Naive B cell (primary cell): ENCODE measurements at places on chromosomes 2 and 18.
A peak's percentile ranks its signal among the peaks of the same experiment; 100 is the strongest.

GRCh38 chr2:204871231-204871953 lies 326.1 kb downstream of the PARD3B start:
- H3K27me3 ChIP-seq = no peaks in the 10 kb centered on the region
- DNase-seq = no peak
- no peaks in the 10 kb centered on the region for H3K36me3 ChIP-seq
- H3K4me3 ChIP-seq = no peak overlapping the region
- H3K4me1 ChIP-seq = no peaks in the 10 kb centered on the region

GRCh38 chr2:137339051-137339450 lies 573.7 kb downstream of the THSD7B start:
- no peaks in the 10 kb centered on the region for H3K27me3 ChIP-seq
- H3K27ac ChIP-seq = no peak overlapping the region

GRCh38 chr2:183840061-183840584 lies 715.9 kb downstream of the NUP35 start:
- H3K27me3 ChIP-seq = no peaks in the 10 kb centered on the region
- H3K4me3 ChIP-seq = no peak overlapping the region
- H3K36me3 ChIP-seq = no peaks in the 10 kb centered on the region
- peak overlapping the region; percentile 32 for H3K27ac ChIP-seq

DNA sequence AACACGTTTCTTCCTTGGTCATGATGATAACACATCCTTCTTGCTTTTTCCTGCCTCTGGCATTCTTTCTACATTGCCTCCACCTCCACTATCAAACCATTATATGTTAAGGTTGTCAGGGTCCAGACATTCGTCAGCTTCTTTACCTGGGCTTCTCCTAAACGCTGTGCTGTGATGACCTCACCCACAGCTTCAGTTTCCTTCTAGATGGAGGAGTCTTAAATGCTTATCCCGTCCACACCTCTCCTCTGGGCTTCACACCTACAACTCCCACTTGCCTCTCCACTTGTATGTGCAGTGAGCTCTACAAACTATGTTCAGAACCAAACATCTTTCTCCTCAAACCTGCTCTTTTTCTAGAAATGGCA lies 666 bp upstream of the STAT1 start:
- no peak overlapping the region for H3K27ac ChIP-seq
- no peaks in the 10 kb centered on the region for H3K27me3 ChIP-seq
- DNase-seq = no peak

- H3K4me3 ChIP-seq = no peak overlapping the region
- no peaks in the 10 kb centered on the region for H3K4me1 ChIP-seq
- H3K36me3 ChIP-seq = no peaks in the 10 kb centered on the region
Measured at GRCh38 chr2:180520921-180521581, 459.4 kb upstream of the UBE2E3 start.

DNA sequence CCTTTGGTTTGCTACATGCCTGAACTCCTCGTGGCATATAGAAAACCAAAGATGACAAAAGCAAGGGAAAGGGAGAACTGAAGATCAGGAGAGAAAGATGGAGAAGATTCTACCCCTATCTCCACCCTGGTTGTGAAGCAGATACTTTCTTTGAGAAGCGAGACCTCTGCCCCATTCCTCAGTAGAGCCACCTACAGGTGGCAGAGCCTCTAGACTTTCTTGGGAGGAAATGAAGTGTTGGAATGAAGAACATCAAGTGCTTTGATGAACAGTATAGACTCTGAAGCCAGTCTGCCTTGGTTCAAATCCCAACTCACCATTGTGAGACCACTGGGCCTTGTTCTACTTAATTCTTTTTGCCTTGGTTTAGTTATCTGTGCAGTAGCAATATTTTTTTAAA lies 348.8 kb upstream of the ETAA1 start:
- no peaks in the 10 kb centered on the region for H3K27me3 ChIP-seq
- no peak for DNase-seq
- H3K4me3 ChIP-seq = no peak overlapping the region
- no peaks in the 10 kb centered on the region for H3K36me3 ChIP-seq
- no peaks in the 10 kb centered on the region for H3K4me1 ChIP-seq

DNA sequence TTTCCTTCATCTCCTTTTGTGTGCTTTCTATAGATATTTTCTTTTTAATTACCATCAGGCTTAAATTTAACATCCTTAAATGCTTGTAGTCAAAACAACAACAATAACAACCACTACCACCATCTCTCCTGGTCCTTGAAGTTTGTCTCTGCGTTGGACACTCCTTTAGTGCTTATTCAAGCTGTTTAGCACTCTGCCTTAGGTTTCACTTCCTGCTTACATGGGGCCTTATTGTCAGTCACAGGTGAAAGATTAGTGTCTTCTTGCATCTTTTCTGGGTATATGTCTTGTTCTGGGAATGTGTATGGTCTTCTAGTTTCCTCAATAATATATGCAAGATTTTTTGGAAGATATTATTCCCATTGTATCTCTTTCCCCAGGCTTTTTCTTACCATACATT lies 240.1 kb upstream of the NXPH2 start:
- H3K4me3 ChIP-seq = no peak overlapping the region
- DNase-seq = no peak
- H3K4me1 ChIP-seq = no peaks in the 10 kb centered on the region
- H3K27me3 ChIP-seq = no peaks in the 10 kb centered on the region
- no peak overlapping the region for H3K27ac ChIP-seq

GRCh38 chr2:37570773-37571586 lies 100.5 kb downstream of the CDC42EP3 start:
- H3K4me3 ChIP-seq = no peak overlapping the region
- peaks cover 7% of the 10 kb centered on the region for H3K36me3 ChIP-seq
- H3K4me1 ChIP-seq = peaks cover 5% of the 10 kb centered on the region

DNA sequence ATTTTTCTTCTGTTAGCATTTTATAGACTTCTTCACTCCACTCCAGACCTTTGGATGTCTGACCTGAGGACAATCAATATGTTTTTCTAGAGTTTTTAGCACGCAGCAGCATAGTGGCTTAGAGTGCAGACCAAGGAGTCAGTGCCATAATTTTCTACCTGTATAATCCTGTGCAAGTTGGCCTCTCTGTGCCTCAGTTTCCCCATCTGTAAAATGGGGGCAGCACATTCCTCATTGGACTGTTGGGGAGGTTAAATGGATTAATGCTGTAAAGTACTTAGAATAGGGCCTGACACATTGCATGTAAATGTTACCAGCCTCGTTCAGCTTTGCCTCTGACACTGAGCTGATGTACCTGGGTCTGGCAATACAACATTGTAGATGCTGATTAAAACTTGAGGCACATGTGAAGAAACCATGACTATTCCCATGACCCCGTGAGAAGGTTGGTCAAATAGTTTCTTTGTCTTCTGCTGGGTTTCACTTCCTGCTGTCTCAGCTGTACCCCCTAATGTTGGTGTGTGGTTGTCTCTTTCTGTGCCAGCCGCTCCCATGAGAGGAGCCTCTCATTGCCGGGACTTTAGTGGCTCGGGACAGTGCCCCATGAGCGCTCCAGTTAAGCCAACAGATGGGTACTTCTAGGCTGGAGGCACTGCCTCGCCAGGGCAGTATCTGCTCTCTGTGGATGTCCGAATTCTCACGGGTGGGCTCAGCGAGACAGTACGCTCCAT lies 125.3 kb downstream of the SH3RF3 start:
- no peaks in the 10 kb centered on the region for H3K36me3 ChIP-seq
- H3K4me1 ChIP-seq = peaks cover 40% of the 10 kb centered on the region
- H3K27ac ChIP-seq = peak overlapping the region; percentile 96
- DNase-seq = peak; percentile 70
- H3K4me3 ChIP-seq = peak overlapping the region; percentile 86

DNA sequence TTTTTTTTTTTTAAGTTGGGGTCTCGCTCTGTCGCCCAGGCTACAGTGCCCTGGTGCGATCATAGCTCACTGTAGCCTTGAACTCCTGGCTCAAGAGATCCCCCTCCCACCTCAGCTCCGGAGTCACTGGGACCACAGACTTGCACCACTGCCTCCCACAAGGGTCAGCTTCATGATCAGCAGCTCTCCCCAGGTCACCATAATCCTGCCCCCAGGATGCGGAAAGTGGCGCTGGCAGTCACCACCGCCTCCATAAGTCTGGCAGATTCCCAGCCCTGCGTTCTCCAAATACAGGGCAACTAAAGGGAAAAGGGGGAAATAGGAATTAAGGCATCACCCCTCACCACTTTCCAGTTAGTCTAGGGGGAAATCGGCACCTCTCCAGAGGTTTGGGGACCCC lies 5.2 kb upstream of the ARID5A start:
- H3K4me3 ChIP-seq = no peak overlapping the region
- H3K27me3 ChIP-seq = no peaks in the 10 kb centered on the region

DNA sequence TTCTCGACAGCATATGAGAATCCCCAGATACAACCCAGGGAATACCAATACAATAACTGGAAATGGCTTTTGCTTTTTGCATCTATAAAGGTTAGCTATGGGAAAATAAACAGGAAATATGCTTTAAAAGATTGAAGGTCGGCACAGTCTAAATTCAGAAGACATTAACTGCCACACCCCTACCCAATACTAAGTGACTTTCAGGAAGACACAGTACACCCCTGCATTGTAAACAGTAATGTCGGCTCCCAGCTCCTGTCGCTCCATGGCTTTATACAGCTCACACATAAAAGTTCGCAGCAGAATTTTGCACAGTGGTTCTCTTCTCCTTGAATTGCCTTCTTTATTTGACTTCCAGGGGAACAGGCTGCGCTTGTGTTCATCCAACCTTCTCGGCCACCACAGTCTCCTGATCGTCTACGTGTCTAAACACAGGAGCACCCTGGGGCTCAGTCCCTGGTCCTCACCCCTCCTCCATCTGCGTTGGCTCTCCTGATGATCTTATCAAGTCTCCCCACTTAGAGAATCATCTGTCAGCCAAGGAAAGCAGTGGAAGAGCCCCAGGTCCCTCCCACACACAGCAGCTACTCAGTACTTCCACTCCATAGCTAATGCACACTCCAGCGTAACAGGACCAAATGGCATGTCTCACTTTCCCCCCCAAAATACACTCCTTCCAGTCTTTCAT lies 22.7 kb downstream of the CYB5A start:
- peaks cover 34% of the 10 kb centered on the region for H3K4me1 ChIP-seq
- no peaks in the 10 kb centered on the region for H3K27me3 ChIP-seq
- H3K4me3 ChIP-seq = no peak overlapping the region
- H3K36me3 ChIP-seq = peaks cover 6% of the 10 kb centered on the region
- H3K27ac ChIP-seq = peak overlapping the region; percentile 73

- no peak for DNase-seq
- H3K36me3 ChIP-seq = no peaks in the 10 kb centered on the region
- H3K4me1 ChIP-seq = no peaks in the 10 kb centered on the region
Measured at GRCh38 chr2:77008853-77009252, 513.3 kb downstream of the LRRTM4 start.

GRCh38 chr2:95073856-95074662 lies 47.5 kb downstream of the MRPS5 start:
- H3K27me3 ChIP-seq = no peaks in the 10 kb centered on the region
- no peak overlapping the region for H3K27ac ChIP-seq
- H3K4me1 ChIP-seq = peaks cover 4% of the 10 kb centered on the region
- no peak for DNase-seq
- H3K4me3 ChIP-seq = no peak overlapping the region

- no peaks in the 10 kb centered on the region for H3K27me3 ChIP-seq
- no peak overlapping the region for H3K27ac ChIP-seq
- no peaks in the 10 kb centered on the region for H3K4me1 ChIP-seq
- no peak for DNase-seq
- H3K4me3 ChIP-seq = no peak overlapping the region
Measured at GRCh38 chr2:80947601-80948130, 643.1 kb upstream of the LRRTM1 start.

- H3K36me3 ChIP-seq = no peaks in the 10 kb centered on the region
- no peak for DNase-seq
- no peaks in the 10 kb centered on the region for H3K27me3 ChIP-seq
- H3K4me1 ChIP-seq = no peaks in the 10 kb centered on the region
- no peak overlapping the region for H3K4me3 ChIP-seq
- no peak overlapping the region for H3K27ac ChIP-seq
Measured at GRCh38 chr18:7207366-7207915, 23.4 kb upstream of the LRRC30 start.

GRCh38 chr18:55464581-55464980 lies 123.4 kb downstream of the TCF4 start:
- H3K4me3 ChIP-seq = no peak overlapping the region
- H3K27me3 ChIP-seq = no peaks in the 10 kb centered on the region
- peaks cover 36% of the 10 kb centered on the region for H3K4me1 ChIP-seq
- H3K27ac ChIP-seq = peak overlapping the region; percentile 75
- H3K36me3 ChIP-seq = no peaks in the 10 kb centered on the region

- peaks cover 6% of the 10 kb centered on the region for H3K27me3 ChIP-seq
- H3K36me3 ChIP-seq = no peaks in the 10 kb centered on the region
- H3K27ac ChIP-seq = no peak overlapping the region
Measured at GRCh38 chr2:175277772-175278171, 96.3 kb upstream of the ATP5MC3 start.

DNA sequence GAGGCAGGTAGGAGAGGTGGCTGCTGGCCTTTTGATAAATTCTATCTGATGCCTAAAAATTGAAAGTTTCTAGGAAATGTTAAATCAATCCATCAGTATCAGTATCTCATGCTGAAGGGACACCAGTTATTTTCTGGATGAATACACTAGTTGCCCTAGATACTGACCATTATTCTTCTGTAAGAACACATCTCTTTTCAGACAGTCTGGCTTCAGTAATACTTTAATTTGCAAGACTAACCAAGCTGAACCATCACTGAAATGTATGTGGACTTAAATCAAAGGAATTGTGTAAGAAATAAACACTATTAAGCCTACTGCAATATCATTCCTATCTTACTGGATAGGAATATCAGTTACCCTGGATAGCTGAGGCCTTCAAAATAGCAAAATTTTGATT lies 1546.3 kb downstream of the LRP1B start:
- no peak overlapping the region for H3K4me3 ChIP-seq
- DNase-seq = no peak
- H3K4me1 ChIP-seq = no peaks in the 10 kb centered on the region
- no peak overlapping the region for H3K27ac ChIP-seq
- no peaks in the 10 kb centered on the region for H3K27me3 ChIP-seq
- H3K36me3 ChIP-seq = no peaks in the 10 kb centered on the region

DNA sequence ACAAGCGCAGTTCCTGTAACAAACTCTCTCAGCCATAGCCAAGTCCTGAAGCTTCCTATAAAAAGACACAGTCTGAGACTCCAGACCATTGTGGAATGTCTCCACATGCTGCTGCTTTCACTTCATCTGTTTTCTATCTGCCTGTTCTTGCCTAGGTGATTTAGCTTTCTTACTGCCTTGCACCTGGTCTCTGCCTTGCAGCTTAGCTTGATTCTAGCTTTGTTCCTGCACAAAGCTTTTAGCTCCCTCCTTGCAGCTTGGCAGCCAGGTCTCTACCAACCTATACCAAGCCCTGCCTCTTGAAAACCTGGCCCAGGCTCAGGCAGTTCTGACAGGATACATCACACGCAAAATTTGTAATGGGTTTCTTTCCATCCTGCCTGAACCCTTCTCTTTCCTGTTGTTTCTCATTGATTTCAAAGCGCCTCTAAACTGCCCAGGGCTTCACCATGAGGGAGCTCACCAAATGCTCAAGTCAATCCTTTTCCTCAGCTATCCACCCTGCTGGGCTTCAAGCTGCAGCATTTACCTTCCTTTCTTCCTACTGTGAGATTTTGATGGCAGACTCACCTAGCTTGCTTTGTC lies 941.3 kb upstream of the NXPH2 start:
- no peak overlapping the region for H3K27ac ChIP-seq
- no peak for DNase-seq
- H3K27me3 ChIP-seq = no peaks in the 10 kb centered on the region
- no peaks in the 10 kb centered on the region for H3K36me3 ChIP-seq
- no peak overlapping the region for H3K4me3 ChIP-seq
- H3K4me1 ChIP-seq = no peaks in the 10 kb centered on the region
